ENCODE measurements at places on chromosomes 1 and 21. TPM values are rescaled to one million over a fixed set of nuclear protein-coding genes. Genes with fewer than 3 reads are reported as not detected.

The CD53 gene
- 18.7 TPM for total RNA-seq

The OLIG2 gene
- not detected for total RNA-seq

The EFNA3 gene
- total RNA-seq = 1.5 TPM

The NPR1 gene
- total RNA-seq = 187 TPM

DNA sequence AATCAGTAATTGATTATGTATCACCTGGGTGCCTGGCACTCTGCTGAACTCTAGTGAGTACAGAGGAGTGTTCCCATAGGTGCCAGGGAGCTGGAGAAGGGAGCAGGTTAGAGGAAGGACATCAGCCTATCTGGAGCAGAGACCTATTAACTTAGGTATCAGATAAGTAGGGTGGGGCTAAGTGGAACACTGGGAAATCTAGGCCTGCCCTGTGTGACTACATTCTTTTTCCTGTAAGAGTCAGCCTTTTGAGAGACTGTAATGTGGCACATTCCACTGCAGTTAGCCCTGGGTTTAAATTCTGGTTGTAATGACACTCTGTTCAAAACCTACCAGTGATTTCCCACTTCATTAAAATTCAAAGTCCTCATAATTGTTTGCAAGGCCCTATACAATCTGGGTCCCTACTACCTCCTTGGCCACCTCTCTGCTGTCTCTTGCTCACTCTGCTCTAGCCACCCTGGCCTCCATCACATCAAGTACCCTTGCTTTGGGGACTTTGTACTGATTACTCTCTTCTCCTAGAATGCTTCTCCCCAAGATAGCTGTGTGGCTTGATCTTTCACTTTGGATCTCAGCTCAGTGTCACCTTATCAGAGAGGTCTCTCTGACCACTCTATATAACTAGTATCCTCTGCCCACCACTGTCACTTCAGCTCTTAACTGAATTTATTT lies 12.9 kb downstream of the STX12 start:
- no peak for DNase-seq

DNA sequence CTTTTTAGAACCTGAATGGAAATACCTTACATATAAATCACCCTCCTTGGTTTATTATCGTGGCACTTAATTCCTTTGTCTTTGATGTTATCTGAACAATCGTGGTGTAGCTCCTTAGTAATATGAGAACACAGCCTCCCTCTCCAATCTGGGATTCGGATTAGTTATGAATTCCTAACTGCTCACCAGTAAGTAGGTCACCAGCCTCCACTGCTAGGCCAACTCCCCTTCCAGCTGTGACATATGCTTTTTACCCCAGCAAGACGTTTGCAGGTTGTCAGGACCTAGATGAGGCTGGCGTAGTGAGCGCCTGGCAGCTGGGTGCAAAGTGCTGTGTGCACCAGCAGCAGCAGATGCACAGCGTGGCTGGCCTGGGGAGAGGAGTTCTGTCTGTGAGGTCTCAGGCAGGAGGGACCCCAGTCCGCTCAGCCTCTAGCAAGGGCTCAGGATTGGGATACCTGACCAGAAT lies 38.2 kb downstream of the NTPCR start:
- DNase-seq = no peak

GRCh38 chr1:19356266-19356665 lies 44.1 kb downstream of the SLC66A1 start:
- DNase-seq = no peak

- no peak for DNase-seq
Measured at GRCh38 chr1:51950701-51951100, 39.8 kb downstream of the RAB3B start.

- no peak for DNase-seq
Measured at GRCh38 chr1:26079960-26080814, 12.8 kb upstream of the TRIM63 start.

DNA sequence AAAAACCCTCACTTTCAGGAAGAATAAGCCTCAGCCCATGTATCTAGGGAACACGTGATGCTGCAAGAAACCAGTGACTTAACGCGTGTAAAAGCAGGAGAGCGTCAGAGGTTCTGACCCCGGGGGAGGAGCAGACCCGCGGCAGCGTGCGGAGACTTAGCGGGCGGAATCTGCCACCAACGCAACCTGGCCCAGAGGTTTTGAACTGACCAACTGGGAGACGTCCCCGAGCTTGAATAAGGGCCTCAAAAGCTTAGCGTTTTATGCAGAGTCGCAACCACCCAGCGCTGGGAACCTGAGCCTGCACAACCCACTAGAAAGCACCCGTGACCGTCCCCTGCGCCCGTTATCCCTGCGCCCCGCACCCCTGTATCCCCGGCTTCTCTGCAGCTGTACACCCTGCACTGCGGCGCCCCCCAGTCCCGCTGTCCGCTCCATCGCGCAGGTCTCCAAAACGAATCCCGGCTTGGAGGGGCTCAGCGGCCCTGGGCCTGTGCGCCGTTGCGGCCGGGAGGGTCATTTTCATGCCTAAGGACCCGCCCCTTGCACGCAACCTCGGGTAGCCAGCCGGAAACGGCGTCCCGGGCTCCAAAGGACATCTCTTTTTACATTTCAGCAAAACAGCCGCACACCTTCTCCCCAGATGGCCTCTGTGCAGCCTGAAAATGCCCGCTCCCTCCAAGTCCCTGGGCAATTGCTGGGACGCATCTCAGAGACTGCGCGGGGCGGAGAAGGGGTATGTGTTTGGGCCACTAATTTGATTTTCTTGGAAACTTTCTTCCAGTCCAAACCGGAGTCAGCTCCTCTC lies 29.4 kb upstream of the TRIM17 start:
- no peak for DNase-seq

DNA sequence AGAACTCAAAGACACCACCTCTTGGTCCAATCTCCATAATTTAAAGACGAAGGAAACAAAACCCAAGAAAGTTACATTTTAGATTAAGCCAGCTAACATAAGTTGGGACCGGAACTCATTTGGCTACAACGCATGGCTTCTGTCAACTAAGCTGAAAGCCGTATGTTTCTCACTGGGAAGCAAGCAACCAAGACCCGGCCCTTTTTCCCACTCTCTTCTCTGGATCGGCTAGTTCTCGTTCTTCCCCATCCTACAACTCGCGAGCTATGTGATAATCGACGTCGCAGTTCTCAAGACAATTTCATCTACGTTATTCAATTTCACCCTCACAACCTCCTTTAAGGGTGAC lies 601 bp downstream of the CCT8 start:
- DNase-seq = no peak

Measured in ascending aorta (tissue), 2 donors.